ENCODE measurements at places on chromosomes 3 and 15. TPM values are rescaled to one million over a fixed set of nuclear protein-coding genes. Genes with fewer than 3 reads are reported as not detected.

DAPK2 gene
- 0.36 TPM for total RNA-seq

CDCP1 gene
- total RNA-seq: 1.8 TPM

SMAD6 gene
- 48.9 TPM for total RNA-seq

GPR176 gene
- total RNA-seq: 108 TPM

SLC9C1 gene
- 0.16 TPM for total RNA-seq

SLC6A1 gene
- not detected for total RNA-seq

ELL3 gene
- 1.6 TPM for total RNA-seq

All from cardiac atrium fibroblast (primary cell).